Fibroblast of skin of right quadriceps (primary cell): ENCODE measurements at places on chromosomes 6 and 20.

GRCh38 chr6:52371656-52372191 lies 9.8 kb downstream of the PAQR8 start:
- peak; percentile 53 for DNase-seq

DNA sequence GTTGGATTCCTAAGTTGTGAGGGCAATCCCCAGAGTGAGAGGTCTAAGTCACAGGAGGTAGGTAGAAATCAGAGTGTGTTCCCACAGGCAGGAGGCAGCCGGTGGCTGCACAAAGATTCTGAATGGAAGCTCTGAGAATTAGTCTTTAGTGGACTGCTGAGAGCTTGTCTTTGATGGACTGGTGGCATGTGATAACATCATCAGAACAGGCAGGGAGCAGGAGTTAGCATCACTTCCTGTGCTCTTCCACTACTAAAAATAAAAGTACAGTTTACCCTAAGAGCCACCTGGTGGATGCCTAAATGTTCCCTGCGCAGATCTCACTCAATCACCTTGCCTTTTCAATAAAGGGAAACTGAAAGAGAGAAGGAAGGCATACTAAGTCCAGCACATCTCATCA lies 294.6 kb upstream of the POU3F2 start:
- no peak for DNase-seq

DNA sequence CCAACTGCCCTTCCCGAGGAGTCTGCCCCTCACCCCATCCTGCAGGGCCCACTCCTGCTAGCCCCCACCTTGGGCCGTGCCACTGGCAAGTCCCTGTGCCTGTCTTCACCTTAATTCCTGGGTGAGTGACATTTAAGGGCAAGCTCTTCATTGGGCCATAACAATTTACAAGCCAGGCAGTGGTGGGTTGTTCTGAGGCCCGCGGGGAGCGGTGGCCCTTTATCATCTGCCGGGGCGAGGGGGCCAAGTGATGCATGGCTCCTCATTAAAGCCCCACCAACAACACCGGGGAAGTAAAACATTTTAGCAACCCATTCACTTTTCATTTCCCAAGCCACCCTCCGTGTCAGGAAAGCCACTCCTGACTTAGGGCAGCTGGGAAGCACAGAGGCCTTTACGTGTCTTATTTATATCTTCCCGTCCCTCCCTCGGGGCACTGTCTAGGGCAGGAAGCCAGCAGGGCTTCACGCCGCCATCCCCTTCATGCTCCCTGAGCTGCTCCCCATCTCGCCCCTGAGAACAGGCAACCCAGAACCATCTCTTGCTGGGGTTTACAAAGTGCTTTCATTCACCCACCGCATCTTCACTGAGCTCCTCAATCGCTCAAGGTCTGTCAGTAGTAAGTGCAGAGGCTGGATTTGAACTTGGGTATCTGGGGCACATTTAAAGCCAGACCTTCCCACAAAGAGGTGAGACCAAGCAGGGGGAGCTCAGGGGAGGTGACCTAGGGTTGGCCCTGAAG lies 55.5 kb upstream of the CCDC167 start:
- DNase-seq = no peak

- peak; percentile 61 for DNase-seq
Measured at GRCh38 chr6:166488076-166488685, 98.3 kb downstream of the RAMACL start.

DNA sequence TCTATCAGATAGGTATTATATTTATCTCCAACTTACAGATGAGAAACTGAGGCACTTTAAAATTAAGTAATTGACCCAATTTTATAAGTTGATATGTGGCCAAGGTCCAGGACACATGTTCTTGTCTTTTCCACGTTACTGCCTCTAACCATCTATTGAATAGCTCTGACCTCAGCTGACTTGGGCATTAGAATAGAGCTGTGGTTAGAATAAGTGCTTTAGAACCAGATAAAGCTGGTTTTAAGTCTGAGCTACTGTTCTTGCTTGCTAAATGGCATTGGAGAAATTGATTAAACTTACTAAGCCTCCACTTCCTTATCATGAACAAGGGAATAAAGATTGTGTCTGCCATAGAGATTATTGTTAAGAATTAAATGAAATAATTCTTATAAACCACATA lies 147.8 kb upstream of the DTNBP1 start:
- DNase-seq = no peak
